ENCODE measurements at places on chromosomes 7 and 10.
A peak's percentile ranks its signal among the peaks of the same experiment; 100 is the strongest.

- DNase-seq: no peak
Measured at GRCh38 chr10:86336341-86336740, 30.3 kb downstream of the GRID1 start.

- DNase-seq: no peak
Measured at GRCh38 chr7:123715198-123715597, 33.6 kb downstream of the WASL start.

DNA sequence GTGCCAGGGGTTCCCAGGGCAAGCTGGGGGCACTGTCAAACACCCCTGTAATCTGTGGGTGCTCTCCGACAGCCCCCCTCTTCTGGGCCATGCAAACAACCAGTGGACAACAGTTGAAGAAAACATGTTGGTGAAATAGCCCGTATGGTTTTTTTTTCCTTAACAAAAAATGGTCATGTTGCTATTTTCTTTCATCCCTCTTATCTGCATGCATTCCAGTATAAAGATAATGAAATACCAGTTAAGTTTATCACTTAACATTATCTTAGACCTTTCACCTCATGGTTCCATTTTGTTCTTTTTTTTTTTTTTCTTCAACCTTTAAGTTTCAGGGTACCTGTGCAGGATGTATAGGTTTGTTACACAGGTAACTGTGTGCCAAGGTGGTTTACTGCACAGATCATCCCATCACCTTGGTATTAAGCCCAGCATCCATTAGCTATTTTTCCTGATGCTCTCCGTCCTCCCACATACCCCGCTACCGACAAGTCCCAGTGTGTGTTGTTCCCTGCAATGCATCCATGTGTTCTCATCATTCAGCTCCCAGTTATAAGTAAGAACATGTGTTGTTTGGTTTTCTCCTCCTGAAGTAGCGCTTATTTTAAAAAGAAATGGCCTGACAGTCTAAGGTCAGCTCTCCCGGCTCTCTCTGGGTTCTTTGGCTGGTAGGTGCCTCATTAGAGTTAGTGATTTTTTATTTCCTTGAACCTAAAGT is 110.1 kb downstream of the NRP1 start:
- DNase-seq: no peak

DNA sequence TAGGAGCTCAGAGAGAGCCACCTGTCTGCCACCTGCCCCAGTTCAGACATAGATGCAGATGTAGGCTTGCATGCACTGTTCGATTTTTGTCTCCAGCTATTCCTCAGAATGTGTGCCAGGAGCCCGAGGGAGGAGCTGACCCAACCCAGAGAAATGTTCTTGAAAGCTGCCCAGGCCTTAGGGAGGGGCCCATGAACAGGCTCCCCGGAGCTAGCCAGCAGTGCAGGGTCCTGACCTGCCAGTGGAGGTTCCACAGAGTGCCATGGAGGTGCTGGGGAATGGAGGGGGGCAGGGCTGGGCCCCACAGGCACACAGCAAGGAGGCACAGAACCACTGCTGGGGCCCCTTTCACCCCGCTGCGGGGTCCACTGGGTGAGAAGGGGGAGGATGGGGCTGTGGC is 29.6 kb upstream of the SFRP5 start:
- DNase-seq: no peak

DNA sequence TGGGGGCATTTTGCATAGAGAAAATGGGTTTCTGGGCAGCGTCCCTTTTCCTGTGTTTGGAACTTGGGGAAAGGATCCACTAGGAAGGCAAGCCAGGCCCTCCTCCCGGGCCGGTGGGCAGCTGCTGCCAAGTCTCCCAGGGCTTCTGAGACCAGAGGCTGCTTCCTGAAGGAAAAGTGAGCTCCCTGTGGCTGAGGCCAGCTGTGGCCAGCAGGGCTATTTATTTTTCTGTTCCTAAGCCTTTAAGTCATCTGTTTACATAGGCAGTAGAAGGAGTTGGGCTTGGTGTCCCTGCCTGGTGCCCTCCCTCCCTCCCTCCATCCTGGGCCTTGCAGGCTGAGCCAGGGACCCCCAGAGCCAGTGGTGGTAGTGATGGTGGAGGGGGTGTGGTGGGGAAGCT is 70.5 kb upstream of the COL13A1 start:
- no peak for DNase-seq

DNA sequence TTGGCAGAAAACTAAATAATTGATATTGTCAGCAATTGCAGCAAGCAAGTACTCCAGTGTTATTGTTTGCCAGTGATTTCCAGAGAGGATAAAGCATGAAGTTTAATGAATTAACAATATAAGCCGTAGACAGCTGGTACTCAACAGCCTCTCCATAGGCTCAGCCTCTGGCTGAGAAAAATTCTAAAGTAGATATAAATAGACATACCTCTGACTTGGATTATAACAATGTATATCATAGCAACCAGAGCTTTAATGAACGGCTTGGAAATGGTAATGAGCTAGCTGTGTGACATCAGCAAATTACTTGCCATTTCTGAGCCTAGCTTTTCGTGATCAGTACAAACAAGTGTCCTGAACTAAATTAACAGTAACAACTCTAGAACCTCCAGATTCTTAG is 1055.4 kb upstream of the AUTS2 start:
- no peak for DNase-seq

DNA sequence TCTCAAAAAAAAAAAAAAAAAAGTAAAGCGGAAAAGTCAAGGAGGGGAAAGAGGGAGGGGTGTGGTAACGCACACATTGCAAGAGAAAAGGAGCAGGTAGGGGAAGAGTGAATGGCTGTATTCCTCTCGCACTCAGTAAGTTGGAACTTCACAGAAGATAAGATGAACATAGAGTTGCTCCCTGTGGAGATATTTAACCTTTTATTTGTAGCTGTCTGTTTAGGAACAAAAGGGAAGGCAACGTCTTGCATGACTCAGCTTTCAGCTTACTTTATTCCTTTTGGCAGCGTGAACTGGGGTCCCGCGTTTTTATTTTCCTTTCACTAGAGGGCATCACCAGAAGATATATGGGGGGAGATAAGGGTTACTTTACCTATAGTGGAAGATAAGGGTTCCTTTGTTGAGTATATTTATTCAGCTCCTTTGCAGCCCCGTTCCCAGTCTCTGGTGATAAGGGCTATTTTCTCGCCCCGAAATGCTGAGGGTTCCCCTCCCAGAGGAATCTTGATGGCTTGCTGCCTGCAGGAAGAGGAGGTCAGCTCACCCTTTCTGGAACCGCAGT is 78.5 kb downstream of the APBB1IP start:
- DNase-seq: no peak

GRCh38 chr7:96080027-96080426 is 241.9 kb downstream of the SLC25A13 start:
- no peak for DNase-seq

DNA sequence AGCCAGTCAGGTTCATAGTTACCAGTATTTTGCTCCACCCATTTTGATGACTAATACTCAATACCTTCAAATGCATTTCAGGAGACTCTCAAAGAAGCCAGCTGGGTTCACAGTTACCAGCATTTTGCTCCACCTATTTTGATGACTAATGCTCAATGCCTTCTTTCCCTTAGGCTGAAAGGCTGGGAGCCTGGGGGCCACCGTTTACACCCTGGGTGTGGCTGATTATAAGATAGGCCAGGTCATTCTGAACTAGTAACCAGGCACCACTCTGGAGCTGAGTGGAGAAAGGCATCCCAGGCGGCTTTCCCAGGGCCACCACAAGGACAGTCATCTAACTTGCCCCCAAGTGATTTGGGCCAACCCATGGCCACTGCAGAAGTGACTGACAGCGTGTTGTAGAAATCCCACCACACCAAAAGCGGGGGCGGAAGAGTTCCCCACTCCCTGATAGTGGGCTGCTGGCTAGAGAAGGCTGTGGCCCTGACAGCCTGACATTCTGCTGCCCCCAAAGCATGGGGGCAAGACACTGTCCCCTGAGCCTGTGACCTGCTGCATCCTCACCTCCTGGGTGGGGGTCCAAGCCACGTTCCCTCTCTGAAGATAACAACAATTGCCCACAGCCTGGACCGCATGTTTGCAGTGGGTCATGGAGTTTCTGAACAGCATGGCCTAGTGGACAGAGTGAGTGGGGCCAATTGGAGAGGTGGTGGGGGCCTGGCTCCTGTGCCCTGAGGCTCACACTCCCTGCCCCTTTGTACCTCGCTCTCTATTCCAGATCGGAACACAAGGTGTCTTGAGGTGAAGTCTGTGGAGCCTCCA is 23.0 kb upstream of the ZNF488 start:
- peak; percentile 66 for DNase-seq

DNA sequence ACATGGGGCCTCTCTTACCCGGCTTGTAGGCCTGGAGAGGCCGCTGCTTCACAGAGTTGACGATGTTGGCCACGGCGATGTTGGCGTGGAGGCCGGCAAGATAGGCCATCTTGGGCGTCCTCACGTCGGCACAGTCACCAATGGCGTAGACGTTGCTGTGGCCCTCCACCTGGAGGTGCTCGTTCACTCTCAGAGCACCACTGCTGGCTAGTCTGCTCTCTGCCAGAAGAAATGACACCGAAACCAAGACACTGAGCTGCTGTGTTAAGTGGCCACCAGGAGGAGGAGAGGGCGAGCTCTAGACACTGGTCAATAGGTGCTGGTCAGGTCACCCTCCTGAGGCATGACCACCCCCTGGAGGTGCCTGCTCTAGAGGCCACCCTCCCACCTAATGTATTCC is 17.7 kb downstream of the AIFM2 start:
- no peak for DNase-seq

GRCh38 chr7:128056901-128057300 is 25.7 kb upstream of the LRRC4 start:
- peak; percentile 42 for DNase-seq

GRCh38 chr7:139561-140243 is 52.7 kb upstream of the FAM20C start:
- no peak for DNase-seq

GRCh38 chr10:35466170-35466569 is 129.9 kb downstream of the CCNY start:
- no peak for DNase-seq

Measured in BJ (cell line).